ENCODE measurements at places on chromosomes 11 and 22. TPM values are rescaled to one million over a fixed set of nuclear protein-coding genes. Genes with fewer than 3 reads are reported as not detected.

TTLL1 gene
- polyA plus RNA-seq, result 18.8 TPM

OR5P2 gene
- not detected for polyA plus RNA-seq

UCP3 gene
- 0.22 TPM for polyA plus RNA-seq

SEC14L6 gene
- polyA plus RNA-seq, result not detected

MPZL2 gene
- not detected for polyA plus RNA-seq

MMP27 gene
- not detected for polyA plus RNA-seq

DRD2 gene
- polyA plus RNA-seq, result 0.19 TPM

GUCY1A2 gene
- polyA plus RNA-seq, result 0.15 TPM

DEFB131B gene
- not detected for polyA plus RNA-seq

MYEOV gene
- polyA plus RNA-seq, result 8.7 TPM

SAA2 gene
- not detected for polyA plus RNA-seq

LRRC32 gene
- 3.5 TPM for polyA plus RNA-seq

DNA sequence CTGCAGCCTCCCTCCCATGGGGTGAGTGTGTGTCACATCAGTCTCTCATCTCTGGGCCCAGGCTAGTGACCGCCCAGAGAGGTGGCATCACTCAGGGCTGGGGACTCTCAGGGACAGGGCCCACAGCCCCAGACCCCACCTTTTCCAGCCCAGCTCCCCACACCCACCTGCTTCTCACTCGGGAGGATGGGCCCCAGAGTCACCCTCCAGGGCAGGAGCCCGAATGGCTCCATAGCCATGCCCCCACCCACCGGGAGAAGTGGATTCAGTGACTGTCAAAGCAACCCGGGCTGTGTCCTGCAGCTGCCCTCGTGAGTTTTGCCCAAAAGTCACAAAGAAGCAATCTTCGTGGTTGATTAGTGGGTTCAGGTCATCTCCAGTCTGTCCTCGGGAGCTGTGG lies 26.0 kb downstream of the PARVG start:
- no peak for DNase-seq

GRCh38 chr22:33880986-33881385 lies 39.3 kb downstream of the LARGE1 start:
- DNase-seq, result peak; percentile 14

GRCh38 chr11:95910638-95911368 lies 13.1 kb downstream of the MTMR2 start:
- no peak for DNase-seq

DNA sequence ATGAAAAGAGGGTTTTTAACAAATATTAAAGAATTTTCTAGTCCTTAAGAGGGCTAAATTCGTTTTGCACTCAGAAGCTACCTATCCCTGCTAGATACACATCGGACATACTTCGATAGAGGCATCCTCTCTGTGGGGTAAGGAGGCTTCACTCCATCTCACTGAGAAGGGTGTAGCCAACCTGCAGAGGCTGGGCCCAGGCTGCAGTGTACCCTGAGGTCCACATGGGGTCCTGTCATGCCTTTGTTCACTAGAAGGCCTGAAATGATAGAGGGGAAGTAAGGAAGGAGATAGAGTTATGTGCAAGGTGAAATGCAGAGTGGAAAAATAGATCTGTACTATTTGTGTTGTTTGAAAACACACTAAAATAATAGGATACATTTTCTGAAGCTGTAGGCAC lies 45.6 kb downstream of the IGSF9B start:
- no peak for DNase-seq

GRCh38 chr11:88454881-88455280 lies 117.3 kb upstream of the CTSC start:
- DNase-seq, result peak; percentile 61

- peak; percentile 45 for DNase-seq
Observed at GRCh38 chr11:73325036-73325981, 17.2 kb downstream of the ARHGEF17 start.

GRCh38 chr11:104159356-104159755 lies 4.6 kb downstream of the PDGFD start:
- DNase-seq, result no peak

DNA sequence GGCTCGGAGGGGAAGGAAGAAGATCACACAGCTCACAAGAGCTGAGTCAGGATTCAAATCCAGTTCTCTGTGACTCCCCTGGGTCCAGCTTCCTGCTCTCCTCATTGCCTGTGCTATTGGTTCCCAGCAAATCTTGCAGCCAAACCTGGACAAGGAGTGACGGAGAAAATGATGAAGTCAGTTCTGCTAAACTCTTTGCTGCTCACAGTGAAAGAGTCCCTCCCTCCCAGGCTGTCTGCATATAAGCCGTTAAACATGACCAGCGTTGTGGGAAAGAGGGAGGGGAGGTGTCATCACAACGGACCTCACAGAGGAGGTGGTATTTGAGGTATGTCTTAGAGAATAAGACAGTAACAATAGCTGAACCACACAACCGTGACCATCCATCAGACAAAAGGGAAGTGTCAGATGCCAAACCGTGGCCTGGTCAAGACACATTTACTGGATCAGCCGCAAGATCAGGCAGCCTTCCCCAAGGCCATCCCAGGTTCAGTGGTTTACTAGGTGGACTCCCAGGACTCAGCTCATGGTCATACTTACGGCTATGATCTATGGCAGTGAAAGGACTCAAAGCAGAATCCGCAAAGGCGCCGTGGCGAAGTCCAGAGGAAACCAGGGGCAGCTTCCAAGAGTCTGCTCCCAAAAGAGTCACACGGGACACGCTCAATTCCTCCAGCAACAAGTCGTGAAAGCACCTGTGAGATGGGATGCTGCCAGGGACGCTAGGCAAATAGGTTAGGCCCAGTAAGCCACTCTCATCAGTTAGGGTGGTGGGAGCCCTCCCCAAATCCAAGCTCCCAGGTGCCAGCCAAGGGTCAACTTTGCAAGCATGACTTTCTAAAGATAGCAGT lies 2.8 kb upstream of the CYTH4 start:
- no peak for DNase-seq

- DNase-seq, result peak; percentile 53
Observed at GRCh38 chr22:27094633-27095308, 437.4 kb downstream of the MIAT start.

DNA sequence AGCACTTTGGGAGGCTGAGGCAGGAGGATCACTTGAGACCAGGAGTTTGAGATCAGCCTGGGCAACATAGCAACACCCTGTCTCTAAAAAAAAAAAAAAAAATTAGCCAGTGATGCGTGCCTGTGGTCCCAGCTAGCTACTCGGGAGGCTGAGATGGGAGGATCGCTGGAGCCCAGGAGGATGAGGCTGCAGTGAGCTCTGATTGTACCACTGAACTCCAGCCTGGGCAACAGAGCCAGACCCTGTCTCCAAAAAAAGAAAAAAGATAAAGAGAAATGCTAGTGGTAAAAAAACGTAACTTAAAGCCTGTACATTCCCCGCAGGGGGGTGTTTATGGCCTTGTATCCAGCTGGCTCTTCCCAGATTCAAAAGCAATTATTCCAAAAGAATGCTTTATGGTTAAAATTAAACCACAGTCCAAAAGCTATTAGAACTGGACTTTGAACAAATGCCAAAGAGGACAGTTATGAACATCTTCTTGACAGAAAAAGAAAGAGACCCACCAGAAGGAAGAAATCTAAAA lies 16.4 kb upstream of the SNX32 start:
- DNase-seq, result no peak

DNA sequence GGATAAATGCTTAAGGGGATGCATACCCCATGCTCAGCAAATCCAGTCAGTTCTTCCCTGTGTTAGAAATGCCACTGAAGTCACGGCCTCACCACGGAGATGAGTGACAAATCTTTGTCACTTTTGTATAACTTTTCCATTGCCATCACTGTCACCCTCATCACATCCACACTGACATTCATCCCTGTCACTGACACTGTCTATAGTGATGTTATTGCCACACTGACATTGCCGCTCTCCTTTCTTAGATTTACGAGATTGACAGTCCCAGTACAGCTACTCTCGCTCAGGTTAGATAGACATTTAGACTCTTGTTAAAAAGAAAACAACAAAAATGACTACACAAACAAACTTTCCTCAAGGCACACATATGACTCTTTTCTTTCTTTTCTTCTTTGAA lies 910.7 kb upstream of the CNTN5 start:
- DNase-seq, result no peak

DNA sequence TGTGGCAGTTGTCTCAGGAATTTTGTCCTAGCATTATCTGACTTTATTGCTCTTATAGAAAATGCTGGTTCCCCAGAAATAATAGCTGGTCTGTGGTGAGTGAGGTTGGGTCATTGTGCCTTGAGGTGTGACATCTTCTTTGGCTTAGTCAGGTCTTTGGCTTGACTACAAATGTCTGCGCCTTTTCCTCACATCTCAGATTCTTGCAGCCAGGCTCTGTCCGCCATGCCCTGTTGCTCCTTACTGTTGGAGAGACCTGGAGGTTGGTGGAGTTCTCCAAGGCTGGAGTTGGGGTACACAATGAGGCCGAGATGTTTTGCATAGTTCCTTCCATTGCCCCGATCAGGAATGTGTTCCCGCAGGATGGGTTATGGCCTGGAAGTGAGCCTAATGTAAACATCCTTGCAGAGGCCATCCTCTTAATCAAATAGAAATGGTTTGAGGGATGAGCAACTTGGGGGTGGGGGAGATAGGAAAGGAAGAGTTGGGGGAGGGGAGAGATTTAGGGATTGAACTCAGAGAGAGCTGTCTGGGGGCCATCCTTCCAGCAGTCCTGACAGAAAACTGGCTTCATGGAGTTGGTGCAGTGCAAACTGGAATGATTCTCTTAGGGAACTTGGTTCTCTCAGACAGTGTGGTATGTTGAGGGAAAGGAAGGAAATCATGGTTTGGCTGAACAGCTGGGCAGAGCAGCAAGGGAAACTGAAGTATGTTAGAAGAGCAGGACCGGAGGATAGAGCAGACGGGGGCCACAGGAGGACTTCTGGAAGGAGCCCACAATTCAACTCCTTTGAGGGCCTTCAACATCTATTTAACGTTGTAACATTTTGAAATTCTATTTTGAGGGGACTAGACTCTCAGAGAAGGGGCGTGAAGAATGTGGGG lies 49.9 kb downstream of the ZBTB16 start:
- DNase-seq, result no peak

- DNase-seq, result peak; percentile 39
Observed at GRCh38 chr11:35182317-35182939, 43.5 kb downstream of the CD44 start.

DNA sequence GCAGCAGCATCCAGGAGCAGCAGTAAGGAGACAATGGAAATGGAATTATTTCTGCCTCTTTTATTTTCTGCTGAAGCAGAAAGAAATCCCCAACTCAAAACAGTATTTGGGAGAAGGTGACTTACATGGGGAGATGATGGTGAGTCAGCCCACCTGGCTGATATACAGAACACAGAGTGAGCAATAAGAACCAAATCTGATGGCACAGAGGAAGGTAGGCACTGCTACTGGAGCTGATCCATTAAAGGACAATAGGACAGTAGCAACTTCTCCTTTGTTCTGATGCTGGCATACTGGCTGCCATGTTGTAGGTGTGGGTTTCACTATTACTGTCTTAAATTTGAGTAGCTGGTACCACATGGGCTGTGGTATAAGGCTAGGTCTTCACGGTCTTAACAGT lies 45.2 kb downstream of the CLPB start:
- DNase-seq, result no peak

DNA sequence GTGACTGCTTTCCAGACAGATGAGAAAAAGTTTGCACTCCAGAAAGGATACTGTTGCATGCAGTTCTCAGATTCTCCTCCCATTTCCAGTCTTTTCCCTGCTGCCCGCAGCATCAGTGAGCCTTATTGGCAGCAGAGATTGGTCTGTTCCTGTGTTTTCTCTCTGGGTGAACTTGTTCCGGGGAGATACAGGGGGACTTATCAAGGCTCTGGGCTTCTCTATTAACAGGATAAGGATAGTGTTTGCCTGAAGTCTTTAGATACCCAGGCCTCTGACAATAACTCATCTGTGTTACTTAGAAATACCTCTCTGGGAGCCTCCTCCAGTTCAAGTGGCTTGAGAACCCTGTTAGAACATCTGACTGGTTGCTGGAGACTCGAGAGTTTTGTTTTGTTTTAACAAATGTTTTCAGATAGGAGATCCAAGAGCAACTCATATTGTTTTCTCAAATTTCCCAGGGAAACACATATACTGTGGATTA lies 154.7 kb downstream of the BLID start:
- DNase-seq, result peak; percentile 49

GRCh38 chr11:74754507-74755252 lies 6.0 kb downstream of the RNF169 start:
- peak; percentile 91 for DNase-seq

- no peak for DNase-seq
Observed at GRCh38 chr11:5343474-5344335, at the start of gene OR51B5. OR51B5 (minus strand) TSS chr11:5343524; CDS start chr11:5343524, 0 bp downstream.

GRCh38 chr11:103789952-103790351 lies 246.5 kb upstream of the DDI1 start:
- DNase-seq, result no peak

DNA sequence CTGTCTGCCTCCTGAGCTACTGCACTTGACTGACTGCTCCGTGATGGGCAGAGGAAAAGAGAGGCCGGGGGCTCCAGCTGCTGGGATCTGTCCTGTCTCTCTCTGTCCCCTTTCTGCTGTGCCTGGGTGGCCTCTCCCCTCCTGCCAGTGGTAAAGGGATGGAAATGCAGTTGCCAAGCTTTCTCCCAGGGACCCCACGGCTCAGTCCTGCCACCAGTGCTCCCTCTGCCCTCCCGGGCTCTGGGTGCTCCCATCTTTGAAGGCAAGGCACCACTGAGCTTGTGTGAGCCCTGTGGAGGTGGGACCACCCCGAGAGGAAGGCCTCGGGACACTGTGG lies 32.0 kb downstream of the NADSYN1 start:
- no peak for DNase-seq

DNA sequence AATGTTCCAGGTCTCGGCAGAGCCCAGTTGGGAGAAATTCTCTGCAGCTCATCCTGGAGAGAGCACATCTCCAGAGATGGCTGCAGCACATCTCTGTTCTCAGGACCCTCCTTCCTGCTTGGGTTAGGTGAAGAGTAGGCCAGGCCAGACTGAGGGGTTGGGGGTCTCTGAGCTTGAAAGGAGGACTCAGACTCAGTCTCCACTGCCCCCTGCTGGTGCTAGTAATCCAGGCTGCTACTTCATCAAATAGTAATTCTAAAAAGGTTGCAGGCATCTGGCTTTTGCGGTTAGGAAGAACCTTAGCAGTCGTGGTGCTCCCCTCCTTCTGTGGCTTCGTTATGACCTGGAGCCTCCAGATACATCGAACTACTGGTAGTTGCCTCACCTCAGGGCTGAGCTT lies 9.7 kb downstream of the TUB start:
- DNase-seq, result peak; percentile 43

- DNase-seq, result no peak
Observed at GRCh38 chr11:121063728-121064127, 37.3 kb upstream of the TECTA start.

GRCh38 chr11:95379479-95379878 lies 148.5 kb upstream of the SESN3 start:
- DNase-seq, result no peak

Measured in GM23248 (cell line).